Natural killer cell treated with Interleukin-12 subunit alpha and Interleukin-12 subunit beta and Interleukin-15 and Interleukin-18, amount 100 ng/mL, for 72 hours (primary cell): ENCODE measurements at places on chromosomes 2 and 18. TPM values are rescaled to one million over a fixed set of nuclear protein-coding genes. Genes with fewer than 3 reads are reported as not detected.
A peak's percentile ranks its signal among the peaks of the same experiment; 100 is the strongest.

GRCh38 chr2:235643680-235644511, 150.1 kb downstream of the AGAP1 start:
- H3K27me3 ChIP-seq, result peaks cover 20% of the 10 kb centered on the region
- H3K4me3 ChIP-seq, result no peak overlapping the region
- H3K27ac ChIP-seq, result no peak overlapping the region
- H3K4me1 ChIP-seq, result no peaks in the 10 kb centered on the region
- H3K36me3 ChIP-seq, result no peaks in the 10 kb centered on the region

GRCh38 chr2:221569425-221569845, 2.7 kb downstream of the EPHA4 start:
- DNase-seq, result no peak
- peaks cover 5% of the 10 kb centered on the region for H3K36me3 ChIP-seq
- peaks cover 31% of the 10 kb centered on the region for H3K4me1 ChIP-seq
- peaks cover 23% of the 10 kb centered on the region for H3K27me3 ChIP-seq
- peak overlapping the region; percentile 24 for H3K4me3 ChIP-seq

GRCh38 chr2:150618245-150618895, 130.9 kb upstream of the RND3 start:
- no peak for DNase-seq
- H3K4me1 ChIP-seq, result no peaks in the 10 kb centered on the region
- no peaks in the 10 kb centered on the region for H3K27me3 ChIP-seq
- no peak overlapping the region for H3K4me3 ChIP-seq

DNA sequence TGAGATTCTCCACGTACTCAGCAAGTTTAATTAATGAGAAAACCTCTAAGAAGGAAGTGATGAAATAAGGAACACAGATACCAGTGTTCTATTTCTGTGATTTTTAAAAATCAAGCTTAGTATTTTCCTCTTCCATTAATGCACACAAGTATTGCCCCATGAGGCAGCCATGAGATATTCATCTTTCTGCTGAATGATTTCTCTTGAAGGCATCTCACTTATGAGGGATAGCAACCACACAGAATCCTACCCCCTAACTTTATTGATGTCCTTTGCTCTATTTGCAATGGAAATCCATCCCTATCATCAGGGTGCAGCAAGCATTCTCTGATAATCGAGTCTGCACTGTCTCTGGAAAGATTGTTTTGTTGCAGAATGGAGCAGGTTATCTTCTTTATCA, 244.1 kb upstream of the NRP2 start:
- DNase-seq, result no peak
- H3K36me3 ChIP-seq, result no peaks in the 10 kb centered on the region
- H3K27ac ChIP-seq, result no peak overlapping the region
- H3K27me3 ChIP-seq, result no peaks in the 10 kb centered on the region

- DNase-seq, result no peak
- no peaks in the 10 kb centered on the region for H3K27me3 ChIP-seq
Observed at GRCh38 chr2:61135510-61135909, 26.5 kb upstream of the C2orf74 start.

GRCh38 chr2:158796652-158797051, 1.5 kb downstream of the DAPL1 start:
- no peaks in the 10 kb centered on the region for H3K4me1 ChIP-seq
- DNase-seq, result no peak
- no peak overlapping the region for H3K4me3 ChIP-seq
- H3K36me3 ChIP-seq, result no peaks in the 10 kb centered on the region
- H3K27me3 ChIP-seq, result peaks cover 10% of the 10 kb centered on the region
- H3K27ac ChIP-seq, result no peak overlapping the region

DNA sequence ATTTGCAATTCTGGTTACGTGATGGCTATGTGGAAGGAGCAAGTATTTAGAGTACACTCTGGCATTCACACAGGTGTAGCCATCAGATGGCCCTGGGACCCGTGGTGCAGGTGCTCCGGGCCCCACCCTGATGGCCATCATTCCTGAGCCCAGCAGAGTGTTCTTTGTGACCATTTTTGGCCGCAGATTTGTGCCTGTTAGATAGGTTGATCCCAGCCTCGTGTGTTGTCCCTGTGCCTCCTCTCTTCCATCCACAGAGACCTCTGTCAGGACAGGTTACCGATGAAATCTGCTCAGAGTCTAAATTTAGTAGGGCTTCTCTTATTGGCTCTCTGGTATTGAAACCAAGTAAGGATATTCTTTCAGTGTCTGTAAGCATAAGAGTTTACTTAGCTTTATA, 33.9 kb downstream of the MAPRE2 start:
- peaks cover 64% of the 10 kb centered on the region for H3K4me1 ChIP-seq
- no peak overlapping the region for H3K4me3 ChIP-seq
- H3K27me3 ChIP-seq, result no peaks in the 10 kb centered on the region
- no peak for DNase-seq

DNA sequence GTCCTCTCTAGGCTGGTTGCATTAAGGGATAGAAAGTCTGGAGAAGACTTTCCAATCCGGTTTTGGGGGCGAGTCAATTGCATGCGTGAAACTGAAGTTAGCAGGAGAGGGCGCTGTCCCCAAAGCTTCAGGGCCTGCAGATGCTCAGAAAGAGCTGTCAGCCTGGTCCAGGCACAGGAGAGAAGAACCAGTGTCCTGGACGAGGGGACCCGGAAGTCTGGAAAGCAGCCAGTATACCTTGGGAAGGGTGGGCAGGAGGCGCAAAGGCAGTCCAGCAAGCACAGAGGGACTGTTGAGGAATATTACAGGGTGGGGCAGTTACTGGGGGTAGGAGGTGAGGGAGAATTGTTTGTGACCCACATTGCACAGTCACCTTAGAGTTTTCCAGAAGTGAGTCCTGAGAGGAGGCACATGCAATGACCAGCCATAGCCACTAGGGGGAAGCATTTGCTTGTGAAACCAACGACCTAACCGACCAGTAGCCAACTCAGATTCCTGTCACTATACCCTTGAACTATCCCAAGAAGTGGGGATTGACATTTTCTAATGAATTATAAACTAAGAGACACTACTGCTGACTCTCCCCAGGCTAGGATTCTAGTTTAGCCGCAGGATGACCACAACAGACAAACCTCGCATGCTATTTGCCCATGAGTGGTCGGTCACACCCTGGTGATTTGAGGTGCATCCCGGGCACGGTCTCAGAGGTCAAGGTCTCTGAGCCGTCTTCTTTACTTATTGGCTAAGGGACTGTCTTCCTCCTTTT, 172.8 kb downstream of the RDH14 start:
- no peak overlapping the region for H3K27ac ChIP-seq
- H3K36me3 ChIP-seq, result no peaks in the 10 kb centered on the region
- peaks cover 7% of the 10 kb centered on the region for H3K27me3 ChIP-seq

GRCh38 chr2:119225105-119225865, 1.7 kb downstream of the STEAP3 start:
- no peak overlapping the region for H3K4me3 ChIP-seq
- no peaks in the 10 kb centered on the region for H3K36me3 ChIP-seq
- H3K4me1 ChIP-seq, result no peaks in the 10 kb centered on the region
- DNase-seq, result no peak
- H3K27ac ChIP-seq, result no peak overlapping the region

DNA sequence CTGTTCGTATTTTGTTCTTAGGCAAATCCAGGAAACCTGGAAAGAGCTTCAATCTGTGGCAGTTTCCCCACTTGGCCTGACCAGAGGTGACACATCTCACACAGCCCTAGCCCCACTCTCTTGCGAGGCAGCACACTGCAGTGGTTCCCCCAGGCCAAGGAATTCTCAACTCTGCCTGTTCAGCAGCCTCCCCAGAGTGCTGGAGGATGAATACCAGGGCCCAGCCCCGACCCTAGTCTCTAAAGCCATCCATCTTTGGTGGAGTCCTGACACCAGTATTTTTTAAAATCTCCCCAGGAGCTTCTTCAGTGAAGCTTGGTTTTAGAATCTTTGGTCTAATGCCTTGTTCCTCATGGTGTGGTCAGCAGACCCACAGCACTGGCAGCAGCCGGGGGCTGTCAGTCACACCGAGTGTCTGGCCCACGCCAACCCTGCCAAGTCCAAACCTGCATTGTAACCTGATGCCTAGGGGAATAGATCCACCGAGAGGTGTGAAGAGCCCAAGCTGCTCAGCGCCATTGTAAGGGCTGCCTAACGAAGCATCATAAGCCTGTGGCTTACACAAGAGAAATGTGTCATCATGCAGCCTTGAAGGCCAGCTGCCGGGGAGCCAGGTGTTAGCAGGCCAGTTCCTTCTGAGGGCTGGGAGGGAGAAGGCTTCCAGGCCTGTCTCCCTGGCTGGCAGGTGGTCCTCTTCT, 428.7 kb upstream of the ID2 start:
- no peak for DNase-seq
- no peaks in the 10 kb centered on the region for H3K27me3 ChIP-seq
- H3K4me1 ChIP-seq, result peaks cover 34% of the 10 kb centered on the region
- H3K36me3 ChIP-seq, result peaks cover 16% of the 10 kb centered on the region
- H3K4me3 ChIP-seq, result no peak overlapping the region

DNA sequence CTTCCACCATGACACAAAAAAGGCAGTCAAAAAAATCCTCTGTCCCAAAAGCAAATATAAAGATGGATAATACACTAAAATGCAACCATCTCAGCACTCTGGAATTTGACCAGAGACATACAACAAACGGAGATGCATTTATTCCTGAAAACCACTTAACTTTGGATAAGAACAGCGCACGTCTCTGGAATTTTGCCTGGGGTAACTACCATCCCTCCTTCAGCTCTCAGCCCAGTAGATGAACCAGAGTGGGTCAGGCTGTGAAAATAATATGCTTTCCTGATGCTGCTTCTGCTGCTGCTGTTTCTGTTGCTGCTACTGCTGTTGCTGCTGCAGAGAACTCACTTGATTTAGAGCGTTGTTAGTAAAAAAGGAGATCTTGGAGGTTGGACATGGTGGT, 133.8 kb upstream of the ACVR2A start:
- no peaks in the 10 kb centered on the region for H3K4me1 ChIP-seq
- H3K27me3 ChIP-seq, result peaks cover 9% of the 10 kb centered on the region
- H3K4me3 ChIP-seq, result no peak overlapping the region

- no peak overlapping the region for H3K27ac ChIP-seq
- DNase-seq, result no peak
- H3K36me3 ChIP-seq, result peaks cover under 1% of the 10 kb centered on the region
- H3K4me1 ChIP-seq, result no peaks in the 10 kb centered on the region
Observed at GRCh38 chr2:186887107-186888090, 38.4 kb upstream of the ZSWIM2 start.

GRCh38 chr2:38876407-38876806, 631 bp downstream of the MORN2 start:
- peaks cover 18% of the 10 kb centered on the region for H3K4me1 ChIP-seq
- no peaks in the 10 kb centered on the region for H3K27me3 ChIP-seq
- DNase-seq, result no peak
- H3K27ac ChIP-seq, result peak overlapping the region; percentile 96
- H3K4me3 ChIP-seq, result peak overlapping the region; percentile 96
- peaks cover 5% of the 10 kb centered on the region for H3K36me3 ChIP-seq

DNA sequence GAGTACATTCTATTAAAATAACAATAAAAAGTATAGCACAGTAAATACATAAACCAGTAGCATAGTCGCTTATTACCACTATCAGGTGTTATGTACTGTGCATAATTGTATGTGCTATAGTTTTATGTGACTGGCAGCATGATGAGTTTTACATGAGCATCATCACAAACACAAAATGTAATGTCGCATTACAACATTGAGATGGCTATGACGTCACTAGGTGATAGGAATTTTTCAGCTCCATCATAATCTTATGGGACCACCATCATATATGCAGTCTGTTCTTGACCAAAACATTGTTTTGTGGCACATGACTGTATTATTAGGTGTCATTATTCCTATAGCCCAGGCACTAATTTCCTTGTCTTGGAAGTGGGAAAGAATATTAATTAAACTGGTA, 48.6 kb downstream of the ZDBF2 start:
- no peak overlapping the region for H3K27ac ChIP-seq
- no peak for DNase-seq
- H3K4me1 ChIP-seq, result no peaks in the 10 kb centered on the region
- H3K27me3 ChIP-seq, result no peaks in the 10 kb centered on the region
- peaks cover 5% of the 10 kb centered on the region for H3K36me3 ChIP-seq

DNA sequence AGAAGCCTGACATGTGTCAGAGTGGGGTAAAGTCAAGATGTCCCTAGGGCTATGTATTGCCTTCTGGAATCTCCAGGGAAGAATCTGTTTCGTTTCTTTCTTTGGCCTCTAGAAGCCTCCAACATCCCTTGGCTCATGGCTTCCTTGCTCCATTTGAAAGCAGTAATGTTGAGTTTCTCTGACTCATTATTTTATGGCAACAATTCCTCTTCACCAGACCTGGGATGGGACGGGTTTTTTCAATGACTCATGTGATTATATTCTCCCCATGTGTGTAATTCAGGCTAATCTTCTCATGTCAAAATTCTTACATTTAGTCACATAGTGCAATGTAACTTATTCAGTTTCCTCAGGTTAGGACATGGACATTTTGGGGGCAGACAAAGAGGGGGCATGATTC, 1038.6 kb downstream of the CBLN2 start:
- no peak overlapping the region for H3K27ac ChIP-seq
- DNase-seq, result no peak
- H3K4me3 ChIP-seq, result no peak overlapping the region
- H3K4me1 ChIP-seq, result no peaks in the 10 kb centered on the region

DNA sequence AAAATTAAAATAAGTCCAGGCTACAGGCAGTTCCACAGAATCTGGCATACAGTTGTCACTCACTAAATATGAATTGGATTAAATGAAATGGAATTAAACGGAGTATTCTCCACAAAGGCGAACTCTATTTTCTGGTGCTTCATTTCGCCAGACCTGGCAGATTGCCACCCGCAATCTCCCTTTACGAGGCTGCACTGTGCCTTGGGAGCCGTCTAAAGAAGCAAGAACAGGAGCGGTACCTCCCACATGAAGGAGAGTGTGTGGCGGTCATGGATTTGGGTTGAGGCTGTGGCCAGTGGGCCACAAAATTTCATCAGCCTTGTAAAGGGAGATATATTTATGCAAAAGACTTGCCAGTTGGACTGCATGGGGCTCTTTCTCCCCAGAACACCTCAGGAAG, 151.0 kb downstream of the OSR1 start:
- no peak overlapping the region for H3K4me3 ChIP-seq
- H3K4me1 ChIP-seq, result no peaks in the 10 kb centered on the region
- no peaks in the 10 kb centered on the region for H3K27me3 ChIP-seq
- H3K36me3 ChIP-seq, result no peaks in the 10 kb centered on the region

DNA sequence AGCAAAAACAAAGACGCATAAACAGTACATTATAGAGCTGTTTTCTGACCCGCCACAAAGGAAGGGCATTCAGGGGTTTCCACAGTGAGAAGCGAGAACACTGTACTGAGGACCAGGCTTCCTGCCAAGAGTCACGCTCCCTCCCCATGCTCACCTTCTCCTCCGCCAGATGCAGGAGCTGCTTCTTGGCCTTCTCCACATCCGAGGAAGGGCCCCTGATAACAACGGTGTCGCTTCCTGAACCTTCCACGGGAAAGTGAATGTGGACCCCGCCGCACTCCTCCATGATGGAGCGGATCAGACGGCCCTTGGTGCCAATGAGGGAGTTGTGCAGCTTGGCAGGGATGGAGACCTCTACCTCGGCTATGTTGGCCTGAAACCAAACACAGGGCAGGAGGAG, 53.8 kb downstream of the ANO7 start:
- no peaks in the 10 kb centered on the region for H3K27me3 ChIP-seq
- no peak for DNase-seq
- H3K4me3 ChIP-seq, result no peak overlapping the region
- peaks cover 46% of the 10 kb centered on the region for H3K36me3 ChIP-seq
- peaks cover 14% of the 10 kb centered on the region for H3K4me1 ChIP-seq
- H3K27ac ChIP-seq, result no peak overlapping the region

Gene SOCS6
- 5.4 TPM for total RNA-seq

Gene CGREF1
- total RNA-seq, result 1.4 TPM

Gene FHOD3
- total RNA-seq, result not detected

Gene NAT8
- total RNA-seq, result not detected

Gene ASB18
- not detected for total RNA-seq

Gene OBSL1
- not detected for total RNA-seq

Gene RAB11FIP5
- total RNA-seq, result 8.8 TPM

Gene DPYSL5
- total RNA-seq, result not detected

Gene PCARE
- total RNA-seq, result not detected

Gene CREG2
- not detected for total RNA-seq

Gene VWA3B
- not detected for total RNA-seq

Gene RTP5
- not detected for total RNA-seq

Gene HAT1
- total RNA-seq, result 58.4 TPM

Gene L3MBTL4
- total RNA-seq, result 10.2 TPM

Gene FAM237A
- not detected for total RNA-seq
